ENCODE measurements at places on chromosomes 4 and X. TPM values are rescaled to one million over a fixed set of nuclear protein-coding genes. Genes with fewer than 3 reads are reported as not detected.
A peak's percentile ranks its signal among the peaks of the same experiment; 100 is the strongest.

- DNase-seq: no peak
Observed at GRCh38 chr4:67700116-67700737, 728 bp downstream of the UBA6 start.

DNA sequence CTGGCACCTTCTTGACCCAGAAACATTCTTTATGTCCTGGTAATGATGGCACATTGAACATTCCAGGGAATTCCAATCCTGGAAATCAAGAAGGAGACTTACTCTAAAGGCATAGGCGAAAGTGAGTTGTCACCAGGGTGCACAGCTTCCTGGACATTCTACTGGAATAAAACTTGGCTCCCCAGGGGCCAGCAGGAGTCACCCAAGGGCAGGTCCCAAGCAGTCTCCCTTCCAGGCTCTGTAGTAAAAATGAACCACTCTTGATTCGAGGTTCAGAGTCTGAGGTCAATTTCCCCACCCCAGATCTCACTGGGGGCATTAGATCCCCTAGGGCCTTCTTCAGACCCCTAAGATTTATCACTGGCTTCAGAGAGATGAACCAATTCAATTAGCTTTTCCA, 338.7 kb upstream of the GATB start:
- DNase-seq: no peak

- no peak for DNase-seq
Observed at GRCh38 chr4:63122955-63123354, 1286.3 kb downstream of the TECRL start.

Gene RASGEF1B
- total RNA-seq: not detected

DNA sequence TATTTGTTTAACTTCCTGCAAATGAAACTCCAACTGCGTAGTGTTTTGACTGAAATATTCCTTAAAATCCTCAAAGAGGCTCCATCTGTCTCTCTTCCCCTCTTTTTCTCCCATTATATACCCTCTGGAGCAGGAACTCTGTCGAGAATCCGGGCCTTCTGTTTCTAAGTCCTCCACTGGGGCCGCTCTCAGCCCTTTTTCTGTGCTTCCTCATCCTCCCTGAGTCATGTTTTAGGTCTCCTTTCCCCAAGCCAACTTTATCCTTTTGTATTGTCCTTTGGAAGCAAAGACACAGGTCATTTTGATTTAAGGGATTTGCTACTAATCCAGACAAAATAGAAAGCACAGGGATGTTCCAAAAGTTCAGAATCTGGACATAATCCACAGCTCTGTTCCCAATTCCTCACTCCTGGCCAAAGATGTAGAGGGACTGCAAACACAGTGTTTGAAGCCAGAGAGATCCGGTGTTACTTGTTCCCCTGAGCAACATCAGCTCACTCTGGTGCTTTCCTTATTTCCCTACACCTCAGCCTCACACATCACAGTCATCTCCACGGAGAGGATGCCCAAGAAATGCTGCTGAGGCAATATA, 131.0 kb upstream of the KLF3 start:
- DNase-seq: no peak

Gene ZFX
- total RNA-seq: 15.6 TPM

Gene NIPAL1
- 0.91 TPM for total RNA-seq

DNA sequence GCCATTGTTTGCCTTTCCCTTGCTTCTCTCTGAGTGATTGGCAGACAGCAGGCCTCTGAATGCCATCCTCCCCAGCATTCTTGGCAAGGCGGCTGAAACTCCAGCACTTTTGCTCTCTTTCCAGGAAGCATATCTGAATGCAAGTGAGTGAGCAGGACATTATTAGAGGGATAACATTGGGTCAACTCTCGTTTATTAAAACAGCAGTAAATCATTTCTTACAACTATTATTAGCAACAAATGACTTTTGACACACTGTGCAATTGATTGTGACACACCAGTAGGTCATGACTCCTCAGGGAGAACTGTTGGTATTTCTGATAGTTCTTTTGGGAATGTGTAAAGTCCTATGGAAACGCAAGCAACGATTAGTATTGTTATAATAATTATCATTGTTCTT, 103.8 kb downstream of the EFNB1 start:
- DNase-seq: no peak

DNA sequence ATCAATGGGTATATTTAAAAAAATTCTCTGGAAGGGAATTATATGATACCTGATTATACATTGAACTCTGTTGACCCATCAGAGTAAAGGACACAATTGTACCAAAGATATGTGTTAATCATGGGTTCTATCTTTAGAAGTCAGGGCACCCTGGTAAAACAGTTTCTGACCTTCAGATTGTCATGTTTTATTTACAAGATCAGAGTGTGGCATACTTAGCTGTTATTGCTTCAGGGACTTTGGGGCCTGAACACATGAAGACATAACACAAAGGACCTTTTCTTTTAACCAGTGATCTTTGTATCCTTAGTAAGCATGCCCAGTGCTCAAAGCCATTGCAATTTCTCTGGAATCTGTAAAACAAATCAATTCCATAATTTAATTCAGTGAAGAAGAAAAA, 204.8 kb upstream of the RPS6KA3 start:
- DNase-seq: no peak

Gene INTS6L
- 3.9 TPM for total RNA-seq

DNA sequence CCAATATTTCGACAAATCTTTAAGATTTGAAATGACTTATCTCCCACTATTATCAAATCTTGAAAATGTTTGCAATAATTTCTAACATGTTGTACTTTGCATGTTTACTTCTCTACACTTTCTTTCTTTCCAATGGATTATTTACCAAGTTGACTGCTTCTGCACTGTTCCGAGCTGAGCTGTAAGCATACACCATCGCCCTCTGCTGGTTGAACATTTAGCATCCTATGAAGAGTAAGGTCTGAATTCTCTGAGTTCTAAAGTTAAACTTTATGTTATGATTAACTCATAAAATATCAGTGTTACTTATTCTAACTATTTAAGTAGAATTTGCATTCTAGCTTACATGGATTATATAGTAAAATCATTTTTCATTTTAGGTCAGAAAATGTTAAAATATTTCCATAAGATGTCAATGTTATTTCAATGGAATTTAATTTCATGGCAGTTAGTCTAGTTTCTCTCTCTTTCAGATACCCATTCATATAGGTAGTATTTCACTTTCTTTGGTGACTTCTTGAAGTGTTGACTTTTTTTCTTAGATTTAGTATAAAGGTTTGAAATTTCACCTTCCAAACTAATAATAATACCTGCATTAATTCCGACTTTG, 137.4 kb downstream of the DKK2 start:
- DNase-seq: peak; percentile 29

DNA sequence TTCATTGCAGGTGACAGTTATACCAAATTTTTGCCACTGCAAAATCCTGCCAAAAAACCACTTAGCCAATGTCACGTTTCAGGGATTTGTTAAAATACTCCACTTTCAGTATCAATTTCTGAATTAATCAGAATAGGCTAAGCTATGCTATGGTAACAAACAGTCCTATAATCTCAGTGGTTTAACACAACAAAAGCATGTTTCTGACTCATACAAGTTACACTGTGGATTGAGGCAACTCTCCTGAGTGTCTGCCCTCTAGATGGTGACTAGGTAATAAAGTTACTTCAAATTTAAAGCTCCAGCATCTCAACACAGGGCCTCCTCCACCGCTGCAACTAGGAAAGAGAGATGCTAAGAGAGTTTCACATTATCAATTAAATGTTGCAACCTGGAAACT, 23.0 kb upstream of the RADX start:
- DNase-seq: no peak

- DNase-seq: no peak
Observed at GRCh38 chr4:149005191-149005590, 563.0 kb upstream of the NR3C2 start.

GRCh38 chr4:122012735-122013134, 60.9 kb upstream of the TRPC3 start:
- no peak for DNase-seq

DNA sequence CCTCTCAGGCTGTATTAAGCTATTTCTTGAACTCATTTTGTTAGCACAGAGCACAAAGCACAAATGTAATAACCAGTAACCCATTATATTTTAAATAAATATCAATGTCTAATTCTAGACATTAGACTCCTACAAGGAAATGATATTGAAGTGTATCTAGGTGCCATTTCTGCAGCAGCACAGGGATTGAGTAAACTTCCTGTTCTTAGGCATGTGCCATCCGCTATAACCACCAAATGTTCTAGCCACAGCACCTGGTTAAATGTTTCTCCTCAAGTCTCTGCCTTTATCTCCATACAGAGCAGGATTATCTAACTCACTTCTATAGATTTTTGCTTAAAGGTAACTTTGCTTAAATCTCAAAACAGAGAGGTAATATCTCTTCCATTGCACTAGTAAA, 51.4 kb downstream of the SGMS2 start:
- no peak for DNase-seq

- DNase-seq: peak; percentile 72
Observed at GRCh38 chrX:153970357-153971123, 1.1 kb downstream of the HCFC1 start.

DNA sequence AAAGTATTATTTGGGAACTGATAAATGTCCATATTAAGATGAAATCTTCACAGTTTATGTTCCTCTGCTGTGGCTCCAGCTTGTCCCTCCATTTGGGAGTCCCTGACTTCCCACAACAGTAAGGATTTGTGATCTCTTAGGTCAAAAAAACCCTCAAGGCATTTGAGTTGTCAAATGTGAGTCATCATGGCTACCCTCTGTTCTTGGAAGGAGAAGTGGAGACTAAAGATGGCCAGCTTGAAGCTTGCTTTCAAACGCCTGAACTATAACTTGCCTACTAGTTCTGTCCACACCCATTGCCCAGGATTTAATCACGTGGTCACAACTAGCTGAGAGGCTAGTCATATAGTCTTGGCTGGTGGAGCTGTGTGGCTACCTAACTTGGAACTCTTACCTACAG, 107.8 kb downstream of the CCNG2 start:
- no peak for DNase-seq

DNA sequence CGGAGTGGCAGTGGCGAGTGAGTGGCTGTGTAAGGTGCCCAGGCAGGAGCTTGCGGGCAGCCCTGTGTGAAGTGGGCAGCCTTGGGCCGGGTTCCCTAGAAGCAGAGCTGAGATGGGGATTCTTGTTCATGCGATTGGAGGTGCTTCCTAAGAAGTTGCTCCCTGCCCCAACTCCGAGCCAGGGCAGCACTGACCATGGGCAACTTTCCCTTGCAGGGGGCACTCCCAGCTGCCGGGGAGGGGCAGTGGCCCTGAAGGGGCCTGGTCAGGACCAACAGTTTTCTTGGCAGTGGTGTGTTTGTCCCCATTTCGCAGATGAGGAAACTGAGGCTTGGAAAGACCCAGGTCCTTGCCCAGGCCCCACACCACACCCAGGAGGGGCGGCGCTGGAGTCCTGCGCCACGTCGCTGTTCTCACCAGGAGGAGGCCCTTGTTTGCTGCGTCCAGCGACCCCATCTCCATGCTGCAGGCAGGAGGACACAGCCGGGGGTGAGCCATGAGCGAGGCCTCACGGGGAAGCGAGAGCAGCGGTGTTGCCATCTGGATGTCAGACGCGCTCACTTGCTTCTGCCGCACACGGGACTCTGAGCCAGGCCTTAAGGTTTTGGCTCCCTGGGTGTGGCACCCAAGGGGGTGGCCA, 68.9 kb downstream of the TRMT44 start:
- no peak for DNase-seq

Gene MAP9
- 3.1 TPM for total RNA-seq

GRCh38 chr4:48175328-48175727, 41.3 kb upstream of the TXK start:
- no peak for DNase-seq

GRCh38 chr4:15702941-15703403, at the start of gene BST1:
TSS of gene BST1 (plus strand) at chr4:15703065. CDS start at chr4:15703145, 80 bp downstream.
- DNase-seq: no peak

Gene DGKK
- not detected for total RNA-seq

Gene MND1
- 35.1 TPM for total RNA-seq

GRCh38 chr4:68655764-68656444, 14.5 kb downstream of the UGT2B15 start:
- DNase-seq: no peak

Gene CT45A5
- total RNA-seq: not detected

GRCh38 chr4:41359422-41359775, 102.7 kb downstream of the UCHL1 start:
- DNase-seq: no peak

GRCh38 chr4:113109106-113109718, 59.8 kb downstream of the ANK2 start:
- DNase-seq: no peak

GRCh38 chr4:108742451-108743420, 20.1 kb downstream of the ETNPPL start:
- DNase-seq: no peak

- no peak for DNase-seq
Observed at GRCh38 chrX:148380107-148380506, 120.3 kb upstream of the AFF2 start.

DNA sequence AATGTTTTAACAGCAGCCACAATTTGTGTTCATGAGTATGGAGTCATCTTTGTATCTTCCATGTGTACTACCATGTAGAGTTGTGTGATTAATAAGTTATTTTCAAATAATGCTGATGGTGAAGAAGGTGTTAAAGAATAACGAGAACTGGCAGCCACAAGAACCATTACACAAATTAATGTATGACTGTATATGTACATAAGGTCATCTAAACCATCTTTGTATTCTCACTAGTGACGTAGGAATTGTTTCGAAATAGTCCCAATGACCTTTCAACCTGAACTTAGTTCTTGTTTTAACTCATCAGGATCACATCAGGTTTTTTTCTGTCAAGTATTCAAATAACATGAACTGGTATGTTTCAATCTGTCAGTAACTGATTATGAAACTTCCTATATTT, 48.3 kb upstream of the NOCT start:
- no peak for DNase-seq

GRCh38 chr4:46425775-46426400, 36.0 kb upstream of the GABRA2 start:
- no peak for DNase-seq

GRCh38 chrX:149987613-149988012, 49.3 kb upstream of the EOLA2 start:
- DNase-seq: no peak

Gene CNKSR2
- not detected for total RNA-seq

Gene TLR2
- not detected for total RNA-seq

Gene FRMPD3
- not detected for total RNA-seq

Gene GPR50
- total RNA-seq: not detected

DNA sequence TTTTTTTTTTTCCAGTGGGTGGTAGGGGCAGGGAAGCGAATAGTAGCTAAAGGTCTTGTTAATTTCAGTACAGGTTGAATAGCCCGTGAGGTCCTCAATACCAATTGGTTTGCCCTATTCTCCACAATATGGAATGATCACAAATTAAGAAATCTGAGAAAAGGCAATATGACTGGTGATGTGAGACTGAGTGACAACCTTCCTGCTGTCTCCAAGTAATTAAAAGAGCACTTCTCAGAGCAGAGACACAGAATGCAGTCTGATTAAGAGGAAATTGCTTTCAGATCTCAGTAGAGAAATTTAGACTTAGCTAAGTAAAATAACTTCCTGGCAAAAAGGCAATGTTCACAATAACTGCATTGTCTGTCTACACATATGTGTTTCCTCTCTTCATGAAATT, 23.0 kb downstream of the GPR174 start:
- DNase-seq: no peak

GRCh38 chr4:34932591-34932990, 1311.7 kb downstream of the ARAP2 start:
- DNase-seq: no peak

GRCh38 chr4:128289523-128290158, 2.0 kb upstream of the PGRMC2 start:
- DNase-seq: no peak

Gene SLC4A4
- 0.09 TPM for total RNA-seq
